ENCODE measurements at places on chromosomes 3 and 15.
A peak's percentile ranks its signal among the peaks of the same experiment; 100 is the strongest.

GRCh38 chr3:160069986-160070385, 81.4 kb downstream of the IL12A start:
- no peak for DNase-seq

DNA sequence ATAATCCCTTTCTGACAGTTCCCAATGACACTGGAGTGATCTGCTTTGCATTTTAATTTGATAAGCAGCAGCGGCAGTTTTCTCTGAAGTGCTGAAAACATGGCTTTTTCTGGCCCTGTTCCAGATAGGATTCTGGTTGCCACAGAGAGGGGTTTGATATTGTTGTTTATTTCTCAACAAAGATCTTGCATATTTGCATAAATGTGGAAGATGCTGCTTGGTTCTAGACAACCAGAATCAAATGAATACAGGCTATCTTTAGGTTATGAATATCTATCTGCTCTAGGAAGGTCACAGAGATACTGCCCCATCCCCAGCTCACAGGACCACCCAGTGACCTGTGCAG, 137.1 kb downstream of the ZNF609 start:
- DNase-seq, result no peak

DNA sequence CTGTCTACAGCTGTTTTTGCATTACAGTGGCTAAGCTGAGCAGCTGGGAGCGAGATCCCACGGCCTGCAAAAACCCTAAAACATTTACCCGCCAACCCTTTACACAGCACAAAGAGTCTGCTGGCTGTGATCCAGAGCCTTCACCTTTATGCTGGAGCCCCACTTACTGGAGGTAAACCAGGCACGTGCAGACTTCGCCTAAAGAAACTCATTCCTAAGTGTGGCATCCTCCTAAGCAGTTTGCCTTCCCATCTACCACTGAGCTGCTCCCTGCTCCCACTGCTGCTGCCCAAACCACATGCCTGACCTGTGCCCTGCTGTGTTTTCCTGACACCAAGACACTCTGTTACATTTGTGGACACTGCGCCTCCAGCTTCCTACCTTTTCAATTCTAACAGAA, 53.0 kb downstream of the CHSY1 start:
- no peak for DNase-seq

GRCh38 chr3:36677331-36678007, 86.9 kb downstream of the DCLK3 start:
- DNase-seq, result peak; percentile 32

- peak; percentile 2 for DNase-seq
Measured at GRCh38 chr3:156433138-156433537, 121.8 kb downstream of the SSR3 start.

GRCh38 chr3:33718595-33718907, 497 bp upstream of the CLASP2 start:
- no peak for DNase-seq

- DNase-seq, result no peak
Measured at GRCh38 chr3:39519554-39520288, 52.2 kb downstream of the MOBP start.

DNA sequence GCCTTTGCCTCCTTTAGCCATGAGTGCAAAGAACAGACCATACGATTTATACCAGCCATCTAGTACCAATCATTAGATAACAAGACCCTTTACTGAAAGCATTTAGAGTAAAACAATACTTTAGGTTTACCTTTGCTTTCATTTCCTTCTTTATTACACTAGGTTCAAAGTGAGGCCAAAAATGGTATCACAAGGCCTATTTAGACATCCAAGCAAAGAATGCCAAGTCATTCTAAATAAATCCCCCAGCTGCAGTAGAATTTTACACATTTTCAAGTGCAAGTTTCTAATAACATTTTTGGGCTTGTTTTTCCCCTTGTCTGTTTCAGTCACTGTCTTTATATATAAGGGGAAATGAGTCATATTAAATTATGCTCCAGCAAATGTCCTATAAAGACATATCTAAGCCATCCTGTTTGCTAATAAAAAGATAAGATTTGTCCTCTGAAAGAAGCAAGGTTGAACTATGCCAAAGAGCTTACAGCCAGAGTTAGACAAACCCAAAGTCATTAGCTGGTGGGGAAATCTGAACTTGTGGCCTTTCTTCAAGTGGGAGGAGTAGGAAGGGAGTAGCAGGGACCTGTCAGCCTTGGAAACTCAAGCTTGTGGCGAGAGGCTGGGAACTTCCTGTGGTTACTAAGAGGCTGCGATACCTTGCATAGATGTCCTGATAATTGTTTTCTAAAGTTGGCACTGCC, 232.7 kb downstream of the MECOM start:
- peak; percentile 8 for DNase-seq

GRCh38 chr3:155390351-155390750, 96.9 kb upstream of the STRIT1 start:
- DNase-seq, result no peak

GRCh38 chr3:71425491-71426071, 157.9 kb downstream of the FOXP1 start:
- peak; percentile 13 for DNase-seq

- no peak for DNase-seq
Measured at GRCh38 chr3:95348879-95349278, 1286.0 kb downstream of the NSUN3 start.

GRCh38 chr3:150480877-150481276, 65.4 kb downstream of the SERP1 start:
- DNase-seq, result no peak

DNA sequence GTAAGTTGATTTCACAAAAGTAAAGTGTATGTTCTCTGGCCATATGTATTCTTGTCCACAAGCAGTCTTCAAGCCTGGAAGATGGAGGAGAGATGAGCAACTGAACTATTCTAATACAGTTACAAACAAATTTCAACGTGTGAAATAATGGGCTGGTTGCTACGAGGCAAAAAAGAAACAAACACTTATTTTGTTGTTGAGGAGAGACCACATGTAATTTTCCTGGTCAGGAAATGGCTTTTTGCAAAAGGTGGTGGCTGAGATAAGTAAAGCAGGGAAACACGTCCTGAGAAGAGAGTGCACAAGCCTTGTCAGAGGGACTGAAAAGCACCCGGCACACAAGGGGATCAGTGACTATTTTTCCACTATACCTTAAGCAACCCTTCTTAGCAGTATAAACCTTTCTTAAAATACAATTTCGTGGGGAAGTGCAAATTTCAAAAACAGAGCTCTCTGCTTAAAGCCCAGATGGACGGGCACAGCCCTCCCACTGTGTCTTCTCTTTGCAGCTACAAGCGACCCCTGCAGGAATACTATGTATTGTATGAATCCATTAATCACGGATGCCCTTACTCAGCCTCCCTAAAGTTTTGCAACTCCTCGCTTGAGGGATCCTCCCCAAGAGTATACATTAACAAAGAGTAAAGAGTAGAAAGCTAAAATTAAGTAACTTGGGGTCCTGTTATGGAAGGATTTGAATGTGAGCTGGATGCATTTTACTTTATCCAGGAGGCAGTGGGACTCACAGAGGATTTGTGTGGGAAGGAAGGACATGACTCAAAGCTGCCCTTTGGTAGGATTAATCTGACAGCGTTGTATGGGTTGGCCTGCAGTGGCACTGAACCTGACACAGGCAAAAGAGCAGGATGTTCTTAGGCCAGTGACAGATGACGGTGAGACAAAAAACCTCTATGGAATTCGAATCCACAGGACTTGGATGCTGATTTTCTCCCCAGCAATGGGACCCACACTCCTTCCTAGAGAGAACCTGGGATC, 253.7 kb downstream of the IL5RA start:
- no peak for DNase-seq

DNA sequence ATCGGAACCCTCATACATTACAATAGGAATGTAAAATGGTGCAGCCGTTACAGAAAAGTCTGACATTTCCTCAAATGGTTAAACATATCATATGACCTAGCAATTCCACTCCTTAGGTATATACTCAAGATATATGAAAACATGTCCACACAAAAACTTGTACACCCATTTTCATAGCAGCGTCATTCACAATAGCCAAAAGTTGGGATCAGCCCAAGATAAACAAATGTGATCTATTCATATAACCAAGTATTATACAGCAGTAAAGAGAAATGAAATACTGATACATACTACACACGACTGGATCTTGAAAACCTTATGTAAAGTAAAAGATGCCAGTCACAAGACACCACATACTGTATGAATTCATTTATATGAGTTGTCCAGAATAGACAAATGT, 102.4 kb downstream of the MSL2 start:
- no peak for DNase-seq

- no peak for DNase-seq
Measured at GRCh38 chr3:112407888-112408702, 75.1 kb downstream of the CD200 start.

DNA sequence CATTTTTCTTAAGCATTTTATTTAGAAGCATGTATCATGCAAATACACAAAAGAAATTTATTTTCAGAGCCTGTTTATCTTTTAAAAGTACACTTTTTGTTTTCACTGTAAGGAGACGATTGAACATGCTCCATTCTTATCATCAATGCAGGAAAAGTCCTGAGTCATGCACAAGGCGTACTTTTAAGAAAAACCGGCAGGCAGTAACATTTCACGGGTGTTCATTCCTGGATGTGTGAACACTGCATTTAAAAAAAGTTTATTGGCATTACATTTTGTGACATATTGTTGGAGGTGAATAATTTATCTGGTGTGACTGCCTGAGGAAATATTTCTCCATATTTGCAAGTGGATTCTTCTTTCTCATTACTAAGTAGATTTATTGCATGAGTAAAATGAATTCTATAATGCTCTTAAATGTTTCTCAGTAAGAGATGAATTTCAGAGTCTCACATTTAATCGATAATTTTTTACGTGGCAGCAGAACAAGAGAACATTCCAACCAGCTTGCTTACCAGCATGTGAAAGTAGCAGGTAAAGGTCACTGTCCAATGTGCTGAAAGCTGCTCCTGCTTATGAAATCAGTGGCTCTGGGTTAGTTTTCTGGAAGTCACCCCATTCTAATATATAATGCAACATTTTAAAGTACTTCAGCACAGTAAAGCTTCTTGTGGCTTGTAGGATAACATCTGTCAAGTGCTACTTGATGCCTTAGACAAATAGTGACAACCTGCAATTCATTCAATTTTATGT, 87.0 kb downstream of the SV2B start:
- DNase-seq, result no peak

DNA sequence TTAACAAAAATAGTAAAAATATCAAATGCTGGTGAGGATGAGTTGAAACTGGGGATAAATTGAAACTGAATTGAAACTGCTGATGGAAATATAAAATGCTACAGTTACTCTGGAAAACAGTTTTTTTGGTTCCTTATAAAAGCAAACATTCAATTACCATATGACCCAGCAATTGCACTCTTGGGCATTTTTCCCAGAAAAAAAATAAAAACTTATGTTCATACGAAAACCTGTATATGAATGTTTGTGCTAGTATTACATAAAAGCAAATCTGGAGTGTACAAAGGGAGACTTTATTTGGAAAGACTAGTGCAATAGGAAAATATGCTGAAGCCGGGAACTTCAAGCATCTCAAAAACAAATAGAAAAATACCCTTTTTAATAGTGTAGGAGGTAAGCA, 857.9 kb upstream of the CADM2 start:
- DNase-seq, result no peak

DNA sequence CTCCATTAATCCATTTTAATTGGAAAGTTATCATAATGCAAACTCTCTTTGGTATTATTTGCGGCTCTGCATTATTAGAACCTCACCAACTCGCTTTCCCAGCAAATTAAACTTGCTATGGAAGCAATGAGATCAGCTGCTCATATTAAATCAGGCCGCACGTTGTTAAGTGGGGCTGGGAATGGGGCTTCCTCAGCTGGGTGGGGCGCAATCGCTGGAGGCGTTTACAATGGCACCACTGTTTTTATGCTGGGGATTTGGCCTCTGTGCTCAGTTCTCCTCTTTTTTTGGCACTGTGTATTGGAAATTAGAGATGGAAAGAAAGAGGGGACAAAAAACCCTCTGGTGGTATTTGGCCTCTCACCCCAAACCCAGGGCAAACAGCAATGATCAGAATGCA, 72.2 kb downstream of the RPLP1 start:
- no peak for DNase-seq

- DNase-seq, result no peak
Measured at GRCh38 chr15:60731583-60732130, 252.7 kb upstream of the ICE2 start.

- peak; percentile 34 for DNase-seq
Measured at GRCh38 chr15:51281368-51281967, 56.9 kb downstream of the CYP19A1 start.

- DNase-seq, result no peak
Measured at GRCh38 chr3:25584011-25584789, 80.5 kb downstream of the TOP2B start.

DNA sequence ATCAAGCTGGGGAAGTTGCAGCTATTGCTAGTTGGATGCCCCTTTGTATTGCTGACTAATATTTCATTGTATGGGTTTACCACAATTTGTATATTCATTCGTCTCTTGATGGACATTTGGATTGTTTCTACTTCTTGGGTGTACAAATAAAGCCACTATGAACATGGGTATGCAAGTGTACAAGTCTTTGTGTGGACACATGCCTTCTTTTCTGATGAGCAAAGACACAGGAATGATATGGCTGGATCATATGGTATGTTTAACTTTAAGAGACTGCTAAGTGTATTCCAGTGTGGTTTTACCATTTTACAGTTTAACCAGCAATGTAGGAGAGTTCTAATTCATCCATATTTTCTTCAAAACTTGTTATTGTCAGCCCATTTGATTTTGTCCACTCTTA, 32.2 kb downstream of the NECTIN3 start:
- DNase-seq, result no peak

DNA sequence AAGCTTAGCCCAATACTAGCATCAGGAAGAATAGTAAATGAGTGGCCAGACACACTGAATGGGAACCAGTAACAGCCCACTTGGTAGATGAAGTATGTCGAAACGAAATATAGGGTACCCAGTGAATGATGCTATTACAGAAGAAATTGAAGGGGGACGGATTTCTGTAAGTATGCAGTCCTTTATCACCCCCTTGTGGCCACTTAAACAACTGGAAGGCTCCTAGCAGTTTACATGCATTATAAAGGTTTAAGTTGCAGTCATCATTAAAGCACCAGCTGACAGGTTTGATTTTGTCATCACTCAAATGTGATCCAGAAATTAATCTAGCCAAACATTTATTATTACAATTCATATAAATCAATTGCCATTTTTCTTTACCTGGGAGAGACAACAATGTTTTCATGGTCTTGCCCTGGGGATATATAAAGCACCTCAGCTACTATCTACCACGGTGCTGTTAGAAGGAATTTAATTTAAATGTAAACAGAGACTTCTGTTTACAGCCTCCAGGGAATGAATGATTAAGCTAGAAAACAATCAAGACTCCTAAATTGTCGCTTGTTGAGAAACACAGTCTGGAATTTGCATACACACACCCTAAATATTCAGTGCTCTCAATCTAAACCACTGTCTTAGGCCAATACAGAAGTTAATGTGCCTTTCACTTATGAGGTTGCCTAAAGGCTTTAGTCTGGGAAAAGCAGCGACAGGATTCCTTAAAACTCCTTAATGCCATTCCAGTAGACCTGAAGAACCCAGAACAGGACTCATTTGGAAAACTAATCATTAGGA, 7.8 kb downstream of the EIF1B start:
- DNase-seq, result peak; percentile 70

GRCh38 chr3:191131305-191131704, 67.7 kb upstream of the OSTN start:
- no peak for DNase-seq

- no peak for DNase-seq
Measured at GRCh38 chr3:195870442-195870841, 37.9 kb downstream of the TNK2 start.

- DNase-seq, result no peak
Measured at GRCh38 chr3:88480822-88481221, 331.1 kb downstream of the C3orf38 start.
